ENCODE measurements at places on chromosomes 3 and 15. TPM values are rescaled to one million over a fixed set of nuclear protein-coding genes. Genes with fewer than 3 reads are reported as not detected.
A peak's percentile ranks its signal among the peaks of the same experiment; 100 is the strongest.

GRCh38 chr3:98457543-98457942, 5.5 kb upstream of the OR5K1 start:
- DNase-seq, result no peak

DNA sequence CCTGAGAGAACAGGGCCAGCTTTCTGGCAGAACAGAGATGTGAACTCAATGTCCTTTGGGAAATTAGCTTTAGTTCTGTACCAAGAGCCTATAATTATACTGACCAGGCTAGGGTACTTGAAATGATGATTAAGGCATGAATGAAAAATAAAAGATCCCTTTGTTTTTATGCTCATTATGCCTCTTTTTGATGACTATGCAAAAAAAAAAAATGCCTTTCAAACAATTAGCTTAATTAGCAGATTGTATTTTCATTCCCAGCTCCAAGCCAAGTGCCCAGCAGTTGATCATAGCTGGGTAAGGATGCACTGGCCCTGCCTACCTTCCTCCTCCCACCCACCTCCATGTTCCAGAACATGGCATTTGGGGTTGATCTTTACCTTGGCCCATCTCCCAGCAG, 56.8 kb downstream of the LYZL4 start:
- DNase-seq, result no peak

GRCh38 chr15:76206325-76206976, 104.8 kb downstream of the ETFA start:
- peak; percentile 89 for DNase-seq

- DNase-seq, result peak; percentile 25
These were observed 32.1 kb downstream of the KIF9 start for GRCh38 chr3:47250309-47251060.

DNA sequence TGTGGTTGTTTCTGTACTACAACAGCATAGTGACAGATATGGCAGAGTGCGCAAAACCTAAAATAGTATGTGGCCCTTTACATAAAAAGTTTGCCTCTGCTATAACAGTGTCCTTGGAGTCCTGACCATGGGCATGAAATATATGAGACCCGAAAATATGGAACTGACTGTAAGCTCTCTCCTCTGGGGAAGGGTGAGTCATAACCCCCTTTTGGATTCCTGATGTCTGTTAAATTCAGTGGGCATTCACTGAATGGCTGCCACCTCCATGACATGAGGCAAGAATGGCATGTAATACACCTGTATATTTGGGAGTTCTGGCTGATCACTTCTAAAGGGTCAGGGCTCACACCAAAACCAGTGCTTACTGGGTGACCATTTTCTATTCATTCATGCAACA, 6.1 kb downstream of the TBC1D2B start:
- DNase-seq, result no peak

- DNase-seq, result no peak
These were observed 499.8 kb upstream of the TPRG1 start for GRCh38 chr3:188671971-188672370.

DNA sequence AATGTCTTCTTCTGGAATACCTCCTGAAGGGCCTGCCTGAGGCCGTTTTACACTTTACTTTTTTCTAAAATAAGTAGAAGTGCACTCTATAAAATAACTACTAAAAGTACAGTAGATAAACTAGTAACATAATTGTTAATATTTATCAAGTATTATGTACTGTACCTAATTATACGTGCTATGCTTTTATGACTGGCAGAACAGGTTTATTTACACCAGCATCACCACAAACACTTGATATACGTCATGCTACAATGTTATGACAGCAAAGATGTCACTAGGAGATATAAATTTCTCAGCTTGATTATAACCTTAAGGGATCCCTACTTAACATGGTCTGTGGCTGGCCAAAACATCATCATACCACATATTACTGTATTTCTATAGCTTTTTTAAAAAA, 29.4 kb downstream of the DLG1 start:
- DNase-seq, result no peak

DNA sequence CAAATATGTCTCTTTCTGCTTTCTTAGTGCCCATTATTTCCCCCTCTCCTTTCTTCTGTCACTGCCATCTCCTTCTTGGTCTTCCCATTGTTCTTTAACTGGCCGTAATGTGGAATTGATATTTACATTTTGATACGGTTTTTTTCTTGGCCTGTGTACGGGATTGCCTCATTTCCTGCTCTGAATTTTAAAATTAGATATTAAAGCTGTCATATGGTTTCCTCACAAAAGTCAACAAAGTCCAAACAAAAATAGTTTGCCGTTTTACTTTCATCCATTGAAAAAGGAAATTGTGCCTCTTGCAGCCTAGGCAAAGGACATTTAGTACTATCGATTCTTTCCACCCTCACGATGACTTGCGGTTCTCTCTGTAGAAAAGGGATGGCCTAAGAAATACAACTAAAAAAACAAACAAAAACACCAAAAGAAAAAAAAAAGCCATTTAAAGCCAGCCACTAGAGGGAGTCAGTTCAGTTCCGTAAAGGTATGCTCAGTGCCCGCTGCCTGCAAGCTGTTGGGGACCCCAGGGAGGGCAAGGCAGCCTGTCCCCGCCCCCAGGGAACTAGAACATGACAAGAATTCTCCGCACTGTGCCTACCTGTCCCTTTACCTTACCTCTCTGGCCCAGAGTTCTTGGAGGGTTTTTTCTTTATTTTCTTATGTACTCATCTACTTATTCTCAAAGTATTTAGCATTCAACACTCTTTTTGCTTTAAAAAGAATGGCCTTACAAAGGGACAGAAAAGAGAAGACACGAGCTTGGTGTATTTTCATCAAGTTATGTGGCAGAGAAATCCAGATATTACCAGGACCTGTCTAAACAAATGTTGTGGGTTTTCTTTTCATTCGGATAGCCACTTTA, 30.0 kb upstream of the NR2E3 start:
- no peak for DNase-seq

- no peak for DNase-seq
These were observed 1.5 kb downstream of the ST8SIA2 start for GRCh38 chr15:92395098-92395635.

GRCh38 chr15:89656116-89656815, 999 bp upstream of the KIF7 start:
- DNase-seq, result no peak

DNA sequence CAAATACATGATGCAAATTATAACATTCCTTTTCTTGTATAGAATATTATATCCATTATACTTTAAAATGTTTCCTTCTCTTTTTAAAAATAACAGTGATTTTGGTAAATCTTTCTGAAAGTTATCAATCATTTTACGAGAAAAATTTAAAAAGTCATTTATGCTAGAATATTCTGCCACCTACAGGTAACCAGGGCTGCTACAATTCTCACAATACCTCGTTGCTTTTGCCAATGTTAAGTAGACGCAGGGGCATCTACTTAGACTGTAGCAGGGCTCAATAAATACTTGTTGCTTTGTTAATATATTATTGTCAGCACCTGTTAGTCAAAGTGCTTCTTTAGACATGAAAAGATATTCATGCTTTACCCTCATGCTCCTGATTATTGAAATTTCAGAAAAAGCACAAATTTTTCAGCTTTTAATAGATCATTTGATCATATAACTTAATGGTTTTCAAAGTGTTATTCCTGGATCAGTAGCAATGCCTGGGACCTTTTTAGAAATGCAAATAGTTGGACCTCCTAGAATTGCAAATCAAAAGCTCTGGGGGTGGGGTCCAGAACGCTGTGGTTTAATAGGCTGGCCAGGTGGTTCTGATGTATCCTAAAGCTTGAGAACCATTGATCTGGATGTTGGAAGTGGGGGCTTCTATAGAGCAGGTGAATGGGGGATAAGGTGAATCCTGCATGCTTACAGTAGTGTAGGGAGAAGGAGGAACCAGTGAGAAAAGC, 223.6 kb upstream of the PDZRN3 start:
- DNase-seq, result no peak

- no peak for DNase-seq
These were observed 16.5 kb downstream of the TBC1D23 start for GRCh38 chr3:100277255-100277800.

- no peak for DNase-seq
These were observed 302.7 kb downstream of the CTNNB1 start for GRCh38 chr3:41502023-41502422.

GRCh38 chr15:53404930-53405493, 354.5 kb downstream of the WDR72 start:
- DNase-seq, result no peak

- DNase-seq, result no peak
These were observed 181.0 kb upstream of the PPP2R3A start for GRCh38 chr3:135784557-135784956.

- DNase-seq, result no peak
These were observed 95.3 kb downstream of the ITPR1 start for GRCh38 chr3:4588466-4588865.

DNA sequence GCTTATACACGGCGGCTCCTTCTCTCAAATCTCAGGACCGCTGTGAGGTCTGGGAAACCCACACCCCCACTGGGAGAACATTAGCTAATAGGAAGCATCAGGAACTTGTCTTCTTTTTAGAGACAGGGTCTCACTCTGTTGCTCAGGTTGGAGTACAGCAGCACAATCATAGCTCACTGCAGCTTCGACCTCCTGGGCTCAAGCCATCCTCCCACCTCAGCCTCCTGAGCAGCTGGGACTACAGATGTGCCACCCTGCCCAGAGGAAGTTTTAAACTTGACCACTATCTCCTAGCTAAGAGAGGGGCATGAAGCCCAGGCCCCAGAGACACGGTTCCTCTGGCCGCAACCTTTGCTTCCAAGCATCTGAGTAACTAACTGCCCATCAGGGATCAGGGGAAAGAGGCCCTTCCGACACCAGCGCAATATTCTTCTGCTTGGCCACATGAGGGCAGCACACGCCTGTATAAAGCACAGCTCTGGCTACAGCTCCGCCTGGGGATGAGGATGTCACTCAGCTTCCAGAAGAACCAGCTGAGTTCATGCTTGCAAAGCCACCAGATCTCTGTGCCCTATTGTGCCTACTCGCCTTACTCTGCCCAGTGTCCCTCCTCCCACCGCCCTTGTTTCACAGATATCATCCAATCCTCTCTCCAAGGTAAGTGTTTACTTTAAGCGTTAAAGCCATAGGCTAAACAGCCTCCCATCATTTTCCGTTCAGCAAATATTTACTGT, 57.6 kb upstream of the SLC6A11 start:
- DNase-seq, result peak; percentile 27

GRCh38 chr3:109257269-109257668, 59.0 kb downstream of the DPPA2 start:
- peak; percentile 14 for DNase-seq

CPNE4 gene
- total RNA-seq, result 0.20 TPM

GCNT3 gene
- 72.3 TPM for total RNA-seq

IL12A gene
- 0.14 TPM for total RNA-seq

KNG1 gene
- total RNA-seq, result 0.43 TPM

SLC2A2 gene
- total RNA-seq, result 22.4 TPM

KLHL25 gene
- 12.5 TPM for total RNA-seq
